HFFc6 (cell line): ENCODE measurements at places on chromosomes 4 and X.

- DNase-seq = no peak
Measured at GRCh38 chr4:185941461-185941860, 127.5 kb upstream of the TLR3 start.

GRCh38 chrX:130108647-130109428 is 1.5 kb downstream of the ELF4 start:
- DNase-seq = peak; percentile 36

DNA sequence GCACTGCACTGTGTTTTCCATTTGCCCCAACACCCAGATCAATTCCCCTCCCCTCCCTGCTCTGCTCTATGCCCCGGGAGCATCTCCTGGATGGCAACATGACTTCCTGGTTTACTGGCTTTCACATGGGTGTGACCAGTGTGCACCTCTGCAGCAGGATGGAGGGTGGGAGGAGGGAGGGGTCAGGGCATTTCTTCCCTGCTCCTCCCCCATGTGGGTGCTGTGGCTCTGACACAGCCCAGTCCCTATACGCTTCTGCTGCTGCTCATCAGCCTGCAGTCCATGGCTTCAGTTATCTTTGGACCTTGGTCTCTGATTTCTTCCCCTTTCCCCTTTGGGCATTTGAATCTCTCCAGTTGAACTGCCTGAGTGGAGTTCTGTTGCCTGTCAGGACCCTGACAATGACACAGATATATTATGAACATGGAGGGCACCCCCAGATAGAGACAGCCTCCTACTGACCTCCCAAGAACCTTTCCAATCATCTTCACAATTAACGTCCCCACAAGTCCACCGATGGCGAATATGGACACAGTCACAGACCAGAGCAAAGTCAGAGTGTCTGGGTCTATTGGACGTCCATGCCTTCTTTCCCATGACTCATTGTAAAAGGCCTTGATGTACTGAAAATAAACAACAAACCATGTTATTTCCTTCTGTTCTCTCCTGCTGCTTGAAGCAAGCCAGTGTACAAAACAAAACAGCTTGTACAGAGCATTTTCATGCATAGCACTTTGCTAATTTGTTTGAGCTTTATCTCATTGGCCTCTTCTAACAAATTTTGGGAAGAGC is 24.8 kb downstream of the SLC2A9 start:
- DNase-seq = no peak

- DNase-seq = peak; percentile 89
Measured at GRCh38 chrX:19673375-19674040, 158.2 kb upstream of the MAP3K15 start.

- peak; percentile 97 for DNase-seq
Measured at GRCh38 chr4:111678479-111678878, 466.8 kb upstream of the FAM241A start.

DNA sequence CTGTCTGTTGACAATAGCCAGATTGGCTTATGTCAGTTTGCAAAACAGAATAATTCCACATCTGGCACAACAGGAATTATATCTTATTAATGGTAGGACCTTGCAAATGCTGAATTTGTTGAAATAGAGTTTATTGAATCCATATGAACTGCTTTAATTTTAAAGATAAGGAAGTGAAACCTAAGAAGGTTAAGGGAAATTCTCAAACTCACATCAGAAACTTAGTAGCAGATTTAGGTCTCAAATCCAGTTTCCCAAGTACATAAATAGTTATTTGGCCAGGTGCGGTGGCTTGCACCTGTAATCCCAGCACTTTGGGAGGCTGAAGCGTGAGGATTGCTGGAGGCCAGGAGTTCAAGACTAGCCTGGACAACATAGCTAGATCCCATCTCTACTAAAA is 117.1 kb downstream of the HNRNPD start:
- DNase-seq = no peak

- no peak for DNase-seq
Measured at GRCh38 chr4:17577665-17578481, 875 bp downstream of the LAP3 start.

DNA sequence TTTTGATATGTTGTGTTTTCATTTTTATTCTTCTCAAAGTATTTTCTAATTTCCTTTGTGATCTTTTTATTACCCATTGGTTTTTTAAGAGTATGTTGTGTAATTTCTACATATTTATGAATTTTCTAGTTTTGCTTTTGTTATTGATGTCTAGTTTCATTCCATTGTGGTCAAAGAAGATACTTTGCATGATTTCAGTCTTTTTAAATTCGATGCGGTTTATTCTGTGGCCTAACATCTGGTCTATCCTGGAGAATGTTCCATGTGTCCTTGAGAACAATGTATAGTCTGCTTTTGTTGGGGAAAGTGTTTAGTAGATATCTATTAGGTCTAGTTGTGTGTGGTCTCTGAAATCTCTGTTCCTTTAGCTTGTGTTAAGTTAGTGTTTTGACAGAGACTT is 46.2 kb downstream of the PPEF1 start:
- DNase-seq = no peak

DNA sequence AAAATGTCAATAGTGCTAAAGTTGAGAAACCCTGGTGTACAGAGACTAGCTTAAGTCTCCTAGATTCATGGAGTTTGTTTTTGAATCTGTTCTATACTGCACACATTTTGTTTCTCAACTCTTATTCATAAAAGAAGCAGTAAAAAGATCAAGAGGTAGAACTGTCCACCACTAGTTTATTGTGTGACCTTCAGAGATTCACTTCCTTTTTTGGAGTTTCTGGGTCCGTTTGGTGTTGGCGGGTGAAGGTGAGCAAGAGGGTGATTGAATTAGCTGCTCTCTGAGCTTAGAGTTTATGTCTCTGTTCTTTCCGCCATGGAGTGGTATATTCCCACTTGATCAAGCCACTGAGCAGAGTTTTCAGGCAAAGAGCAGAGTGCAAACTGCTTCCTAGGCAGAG is 21.4 kb upstream of the PLAC1 start:
- DNase-seq = no peak

GRCh38 chr4:121758925-121759568 is 5.9 kb downstream of the SMIM43 start:
- DNase-seq = peak; percentile 17

- no peak for DNase-seq
Measured at GRCh38 chr4:87530229-87530628, 1.1 kb upstream of the SPARCL1 start.

DNA sequence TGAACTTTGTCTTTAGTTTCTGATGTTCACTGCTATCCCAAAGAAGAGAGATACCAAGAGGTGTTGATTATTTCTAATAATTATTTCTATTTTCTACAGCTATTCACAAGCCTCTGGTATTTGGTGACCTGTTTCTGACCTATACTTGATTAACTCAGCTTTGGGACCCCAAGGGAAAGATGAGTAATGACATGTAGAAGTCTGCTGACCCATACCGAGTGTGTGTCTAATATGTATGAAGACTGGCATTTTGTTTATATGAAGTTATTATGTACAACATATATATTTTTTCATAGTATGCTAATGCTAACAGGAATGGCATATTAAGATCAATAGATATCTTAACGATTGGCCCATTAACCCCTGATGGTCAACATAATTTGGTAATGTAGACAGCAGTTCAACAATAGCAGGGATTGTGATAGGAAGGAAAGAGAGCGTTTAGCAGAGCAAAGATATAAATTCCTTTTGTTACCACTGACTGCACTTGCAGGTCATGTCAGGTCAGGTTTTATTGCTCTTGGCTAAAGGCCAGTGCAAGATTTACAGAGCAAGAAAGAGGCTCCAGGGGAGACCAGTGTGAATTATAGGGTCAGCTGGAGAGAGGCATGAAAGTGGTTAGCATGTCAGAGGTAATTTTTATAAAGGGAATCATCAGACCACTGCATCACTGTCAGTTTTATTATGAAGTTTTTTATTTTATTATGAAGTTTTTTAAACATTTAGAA is 94.7 kb upstream of the DIPK2B start:
- peak; percentile 31 for DNase-seq

DNA sequence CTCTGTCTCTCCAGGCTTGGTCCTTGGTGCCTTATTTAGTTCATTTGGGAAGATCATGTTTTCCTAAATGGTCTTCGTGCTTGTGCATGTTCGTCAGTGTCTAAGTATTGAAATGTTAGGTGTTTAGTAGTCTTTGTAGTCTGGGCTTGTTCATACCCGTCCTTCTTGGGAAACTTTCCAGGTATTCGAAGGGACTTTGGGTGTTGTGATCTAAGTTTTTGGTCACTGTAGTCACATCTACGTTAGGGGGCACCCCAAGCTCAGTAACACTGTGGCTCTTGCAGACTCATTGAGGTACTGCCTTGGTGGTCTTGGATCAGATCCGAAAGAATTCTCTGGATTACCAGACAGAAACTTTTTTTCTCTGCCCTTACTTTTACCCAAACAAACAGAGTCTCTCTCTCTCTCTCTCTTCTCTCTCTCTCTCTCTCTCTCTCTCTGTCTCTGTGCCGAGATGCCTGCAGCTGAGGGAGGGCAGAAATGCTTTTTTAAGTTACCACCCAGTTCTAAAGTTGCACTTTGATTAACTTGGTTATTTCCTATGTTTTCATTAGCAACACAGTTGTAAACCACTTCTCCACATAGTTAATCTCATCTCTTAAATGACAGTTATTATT is 67.6 kb upstream of the SLC7A3 start:
- DNase-seq = peak; percentile 38

DNA sequence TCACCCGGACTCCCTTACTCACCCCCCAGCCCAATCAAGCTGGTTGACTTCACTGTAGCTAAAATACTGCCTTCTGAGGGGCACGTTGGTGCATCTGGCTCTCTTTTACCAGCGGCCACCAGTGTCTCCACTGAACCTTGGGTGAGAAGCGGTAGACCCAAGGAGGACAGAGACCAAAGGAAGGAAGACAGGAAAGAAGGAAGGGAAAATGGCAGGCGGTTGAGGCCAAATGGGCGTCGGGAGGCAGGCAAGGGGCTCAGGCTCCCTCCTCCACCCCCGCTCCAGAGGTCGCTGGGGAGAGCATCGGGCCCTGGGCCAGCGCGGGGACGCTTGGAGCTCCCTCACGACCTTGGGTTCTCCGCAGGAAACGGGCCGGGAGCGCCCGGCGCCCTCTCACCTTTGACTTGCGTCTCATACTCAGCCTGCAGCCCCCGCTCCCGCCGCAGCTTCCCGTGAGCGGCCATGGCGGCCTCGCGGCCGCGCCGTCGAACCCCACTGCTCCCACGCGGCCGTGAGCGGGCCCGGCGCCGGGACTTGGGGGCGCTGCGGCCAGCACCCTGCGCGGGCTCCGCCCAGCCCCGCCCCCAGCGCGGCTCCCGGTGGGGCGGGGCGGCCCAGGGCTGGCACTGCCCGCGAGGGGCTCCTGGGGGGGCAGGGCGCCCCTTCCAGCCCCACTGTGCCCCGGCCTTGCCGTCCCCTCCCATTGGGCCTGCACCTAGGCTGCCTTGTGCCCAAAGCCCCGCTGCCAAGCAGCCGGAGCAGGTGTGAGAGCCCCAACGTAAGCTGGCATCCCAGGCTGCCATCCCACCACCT is at the start of gene ARHGAP4:
Gene ARHGAP4 (minus strand): TSS at position 526 of the 813 bp plus-strand sequence. CDS start 62 bp downstream, at position 464.
- DNase-seq = no peak

DNA sequence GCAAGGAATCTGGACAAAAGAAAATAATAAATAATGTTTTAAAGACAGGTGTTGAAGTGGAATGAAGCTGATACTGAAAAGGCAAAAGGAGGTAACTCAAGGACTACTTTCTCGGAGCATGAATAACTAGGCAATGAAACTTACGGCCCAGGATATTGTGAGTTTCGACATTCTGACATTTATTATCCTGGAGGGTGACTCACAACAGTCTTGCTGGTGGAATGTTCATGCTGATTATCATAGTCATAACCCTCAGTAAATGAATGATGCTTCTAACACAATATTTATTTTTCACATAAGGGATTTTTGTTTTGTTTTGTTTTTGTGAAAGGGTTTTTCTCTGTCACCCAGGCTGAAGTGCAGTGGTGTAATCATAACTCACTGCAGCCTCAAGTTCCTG is 147.0 kb upstream of the HPGD start:
- no peak for DNase-seq

DNA sequence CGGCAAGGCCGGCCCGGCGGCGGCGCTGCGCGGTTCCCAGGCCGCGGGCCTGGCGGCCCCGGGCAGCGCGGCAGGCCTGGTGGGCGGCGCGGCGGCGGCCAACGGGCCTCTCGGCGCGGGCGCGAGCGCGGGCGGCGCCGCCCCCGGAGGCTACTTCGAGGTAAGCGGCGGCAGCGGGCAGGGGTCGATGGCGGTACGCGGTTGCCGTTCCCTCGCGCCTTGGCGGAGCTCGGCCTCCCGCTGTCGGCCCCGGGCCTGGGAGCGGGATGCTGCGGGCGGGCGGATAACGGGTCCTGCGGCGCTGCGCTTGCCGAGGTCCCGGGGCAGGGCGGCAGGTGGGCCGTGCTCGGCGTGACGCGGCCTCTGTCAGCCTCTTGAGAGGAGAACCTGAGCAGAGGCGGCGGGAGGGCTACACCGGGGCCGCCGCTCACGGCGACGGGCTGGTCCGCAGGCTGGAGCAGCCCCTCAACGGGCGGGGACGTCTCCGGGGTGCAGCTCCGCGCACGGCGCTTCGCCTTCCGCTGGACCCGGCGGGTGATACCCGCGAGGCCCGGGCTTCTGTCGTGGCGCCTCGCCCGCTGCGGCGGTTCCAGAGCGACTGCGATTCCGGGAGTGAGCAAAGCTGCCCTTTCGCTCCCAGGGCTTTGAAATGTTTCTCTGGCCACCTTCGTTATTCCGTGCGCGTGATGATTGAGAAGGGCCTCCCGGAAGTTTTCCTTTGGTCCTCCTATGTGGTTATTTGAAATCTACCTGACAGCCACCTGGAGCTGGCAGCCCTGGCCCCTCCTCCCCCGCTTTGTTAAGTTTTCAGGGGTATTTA is 774 bp downstream of the FAM193A start:
- DNase-seq = peak; percentile 7

DNA sequence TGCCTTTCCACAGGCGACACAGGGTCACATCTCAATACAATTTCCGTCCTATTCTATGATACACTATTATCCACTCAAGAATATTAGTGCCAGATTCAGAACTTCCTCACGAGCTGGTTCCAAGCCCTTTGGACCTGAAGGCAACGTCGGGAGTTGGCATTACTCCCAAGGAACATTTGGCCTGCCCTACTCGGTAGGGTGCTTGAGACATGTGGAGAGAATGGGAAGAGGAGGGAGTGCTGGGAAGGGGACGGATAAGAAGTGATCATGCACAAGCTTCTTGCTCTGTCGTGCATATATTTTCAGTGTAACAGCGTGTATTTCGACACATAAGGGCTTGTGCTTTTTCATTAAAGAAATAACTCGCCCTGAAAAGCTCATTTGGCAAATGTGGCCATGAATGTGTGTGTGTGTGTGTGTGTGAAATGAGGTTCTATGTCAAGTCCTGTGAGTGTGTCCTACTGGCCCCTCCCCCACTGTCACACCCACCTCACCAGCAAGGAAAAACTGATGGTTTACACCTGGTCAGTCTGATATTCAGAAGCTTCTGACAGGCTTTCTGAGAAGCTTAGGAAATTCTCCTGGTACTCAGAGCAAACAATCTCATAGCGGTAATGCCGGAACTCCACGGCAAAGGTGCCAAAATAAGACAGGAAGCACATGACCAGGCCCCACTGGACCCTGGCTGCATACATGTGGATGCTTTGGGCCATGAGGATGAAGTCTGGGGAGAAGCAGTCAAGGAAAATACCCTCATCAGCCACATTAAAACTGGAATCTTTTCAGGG is 54.8 kb downstream of the ENOPH1 start:
- no peak for DNase-seq

DNA sequence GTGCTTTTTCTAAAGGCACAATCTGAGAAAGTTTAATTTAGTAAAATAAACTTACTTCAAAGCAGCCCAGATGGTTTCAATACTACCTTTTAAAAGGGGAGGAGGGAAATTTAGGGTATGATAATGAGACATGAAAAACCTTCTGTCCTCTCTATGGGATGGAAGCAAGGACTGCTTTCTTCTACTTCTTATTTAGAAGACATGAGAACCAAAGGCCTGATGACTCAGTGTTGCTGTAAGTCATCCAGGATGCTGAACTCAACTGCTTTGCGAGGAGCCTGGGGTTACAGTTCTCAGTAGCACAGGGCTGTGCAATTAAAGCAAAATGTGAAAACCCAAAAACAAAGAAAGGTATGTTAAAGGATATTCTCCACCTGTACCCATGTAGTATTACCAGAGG is 140.8 kb upstream of the EDNRA start:
- DNase-seq = peak; percentile 66
